GM19239 (cell line): ENCODE measurements at places on chromosomes 3 and 15.
A peak's percentile ranks its signal among the peaks of the same experiment; 100 is the strongest.

- no peak for DNase-seq
Observed at GRCh38 chr3:154071146-154071545, 50.0 kb upstream of the ARHGEF26 start.

DNA sequence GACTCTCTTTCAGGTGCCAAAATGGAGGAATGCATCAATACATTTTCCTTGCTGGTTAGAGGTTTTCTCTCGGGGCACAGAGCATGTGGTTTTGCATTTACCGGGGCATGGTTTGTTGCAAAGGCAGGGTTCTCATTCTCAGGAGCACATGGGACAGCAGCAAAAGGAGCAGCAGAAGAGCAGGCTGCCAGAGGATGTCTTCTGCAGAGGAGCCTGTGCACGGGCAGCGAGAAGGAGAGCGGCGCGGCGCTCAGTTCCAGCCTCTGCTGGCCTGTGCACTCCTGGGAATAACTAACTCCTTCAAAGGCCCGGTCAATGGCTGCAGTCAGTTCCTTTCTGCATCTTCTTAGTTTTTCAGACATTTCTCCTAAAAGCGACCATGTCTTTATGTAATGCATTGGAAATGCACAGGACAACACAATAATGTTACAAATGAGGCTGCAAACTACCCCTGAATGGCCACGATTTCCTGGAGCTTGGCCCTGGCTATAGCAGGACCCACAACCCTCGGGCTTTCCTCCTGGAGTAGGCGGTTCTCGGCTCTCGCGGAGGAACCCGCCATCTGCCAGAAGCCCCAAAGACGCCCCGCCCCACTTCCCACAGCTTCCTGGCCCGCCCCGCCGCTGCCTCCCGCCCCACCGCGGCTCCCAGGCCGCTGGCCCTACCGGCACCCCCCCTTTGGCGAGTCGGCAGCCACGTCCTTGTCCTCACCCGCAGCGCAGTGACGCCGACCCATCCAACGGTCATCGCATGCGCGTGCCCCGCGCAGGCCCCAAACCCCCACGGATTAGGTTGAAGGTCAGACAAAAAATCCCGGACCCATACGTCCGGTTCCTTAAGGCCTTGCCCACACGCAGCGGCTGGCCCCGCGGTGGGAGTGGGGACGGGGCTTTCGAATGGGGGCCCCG, at the start of gene C3orf62:
C3orf62 (minus strand) TSS at position 758 of the 908 bp plus-strand sequence; CDS start at position 398, 360 bp downstream.
- DNase-seq, result peak; percentile 73

GRCh38 chr15:39852250-39852649, 67.8 kb downstream of the GPR176 start:
- no peak for DNase-seq

DNA sequence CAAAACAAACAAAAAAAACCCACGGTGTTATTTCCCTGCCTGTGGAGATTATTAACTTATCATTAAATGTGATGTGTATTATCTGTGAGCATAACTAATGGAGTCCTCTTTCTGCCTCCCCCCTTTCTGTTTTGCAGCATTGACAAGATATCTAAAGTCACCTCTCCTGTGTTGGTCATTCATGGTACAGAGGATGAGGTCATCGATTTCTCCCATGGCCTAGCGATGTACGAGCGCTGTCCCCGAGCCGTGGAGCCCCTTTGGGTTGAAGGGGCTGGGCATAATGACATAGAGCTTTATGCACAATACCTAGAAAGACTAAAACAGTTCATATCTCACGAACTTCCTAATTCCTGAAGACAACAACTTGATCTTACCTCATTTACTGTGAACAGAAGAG, 25.2 kb upstream of the CEMIP start:
- DNase-seq, result no peak

- no peak for DNase-seq
Observed at GRCh38 chr3:149881879-149882278, 68.9 kb downstream of the RNF13 start.

GRCh38 chr15:98150084-98150483, 189.6 kb downstream of the ARRDC4 start:
- DNase-seq, result no peak

GRCh38 chr15:69076756-69077155, 62.3 kb downstream of the NOX5 start:
- DNase-seq, result no peak
